C1 segment of cervical spinal cord (tissue), 14 donors: ENCODE measurements at places on chromosomes 3 and 15.

DNA sequence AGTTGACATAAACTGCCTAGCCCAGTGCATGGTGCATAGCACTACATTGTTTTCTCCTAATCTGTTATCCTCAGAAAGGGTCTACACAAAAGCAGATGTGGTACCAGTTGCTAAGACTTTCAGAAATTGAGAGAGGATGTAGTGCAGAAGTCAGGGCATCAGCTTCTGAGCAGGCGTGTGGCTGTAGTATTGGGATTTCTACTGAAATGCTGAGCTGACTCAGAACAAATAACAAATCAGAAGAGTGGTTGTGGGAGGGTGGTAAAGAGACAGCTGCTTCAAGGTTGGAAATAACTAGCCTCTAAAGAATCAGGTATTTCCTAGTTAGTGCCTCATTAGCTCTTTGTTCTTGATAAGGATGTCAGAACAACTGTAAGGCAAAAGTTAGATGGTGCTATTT, 161.3 kb downstream of the AKAP13 start:
- no peak for DNase-seq

- no peak for DNase-seq
Measured at GRCh38 chr3:165336786-165337185, 140.6 kb upstream of the SLITRK3 start.

GRCh38 chr3:189406148-189406547, 225.0 kb upstream of the TP63 start:
- DNase-seq: no peak

DNA sequence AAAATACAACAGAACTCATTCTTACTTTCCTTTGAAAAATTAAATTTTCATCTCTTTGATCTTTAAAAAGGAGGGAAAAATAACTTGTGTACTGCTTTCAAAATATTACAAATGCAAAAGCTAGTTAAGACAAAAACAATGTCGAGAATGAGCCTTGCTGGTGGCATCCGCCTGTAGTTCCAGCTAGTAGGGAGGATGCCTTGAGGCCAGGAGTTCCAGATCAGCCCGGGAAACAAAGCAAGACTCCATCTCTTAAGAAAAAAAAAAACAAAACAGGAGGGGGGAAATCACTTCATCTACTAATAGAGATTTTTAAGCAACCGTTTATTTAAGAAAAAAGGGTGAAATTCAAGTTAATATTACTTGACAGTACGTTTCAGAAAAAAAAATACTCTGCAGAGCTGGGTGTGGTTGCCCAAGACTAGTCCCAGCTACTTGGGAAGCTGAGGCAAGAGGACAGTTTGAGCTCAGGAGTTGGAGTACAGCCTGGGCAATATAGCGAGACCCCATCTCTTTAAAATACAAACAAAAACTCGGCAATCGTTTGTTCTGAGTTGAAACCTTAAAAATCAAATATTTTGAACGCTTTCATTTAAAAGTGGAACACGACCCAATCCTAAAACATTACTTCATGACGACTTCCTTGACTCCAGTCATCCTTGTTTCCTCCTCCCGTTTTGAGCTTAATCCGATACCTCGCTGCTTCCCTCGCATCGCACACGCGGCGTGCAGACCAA, 1.2 kb downstream of the KPNA1 start:
- DNase-seq: no peak

DNA sequence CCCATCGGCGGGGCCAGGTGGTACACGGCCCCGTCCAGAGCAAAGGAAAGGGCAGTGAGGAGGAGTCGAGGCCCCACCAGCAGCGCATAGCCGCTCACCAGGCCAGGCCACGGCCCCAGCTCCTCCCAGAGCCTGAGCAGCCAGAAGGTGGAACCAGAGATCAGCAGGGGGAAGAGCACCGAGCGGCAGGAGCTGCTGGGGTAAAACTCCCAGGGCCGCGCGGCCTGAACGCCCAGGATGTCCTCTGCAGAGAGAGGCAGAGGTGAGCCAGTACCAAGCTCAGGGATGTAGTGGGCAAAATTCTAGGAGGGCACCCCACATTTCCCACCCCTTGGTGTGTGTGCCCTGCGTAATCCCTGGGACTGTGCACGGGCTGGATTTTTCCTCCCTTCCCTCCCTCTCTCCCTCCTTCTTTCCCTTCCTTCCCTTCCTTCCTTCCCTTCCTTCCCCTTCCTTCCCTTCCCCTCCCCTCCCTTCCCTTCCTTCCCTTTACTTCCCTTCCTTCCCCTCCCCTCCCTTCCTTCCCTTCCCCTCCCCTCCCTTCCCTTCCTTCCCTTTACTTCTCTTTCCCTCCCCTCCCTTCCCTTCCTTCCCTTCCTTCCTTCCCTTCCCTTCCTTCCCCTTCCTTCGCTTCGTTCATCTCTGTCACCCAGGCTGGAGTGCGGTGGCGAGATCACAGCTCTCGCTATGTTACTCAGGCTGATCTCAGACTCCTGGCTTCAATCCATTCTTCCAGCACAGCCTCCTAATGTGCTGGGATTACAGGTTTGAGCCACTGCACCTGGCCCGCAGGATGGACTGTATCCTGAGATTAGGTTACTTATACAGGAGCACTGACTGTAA, 6.3 kb upstream of the NCBP2 start:
- DNase-seq: no peak

DNA sequence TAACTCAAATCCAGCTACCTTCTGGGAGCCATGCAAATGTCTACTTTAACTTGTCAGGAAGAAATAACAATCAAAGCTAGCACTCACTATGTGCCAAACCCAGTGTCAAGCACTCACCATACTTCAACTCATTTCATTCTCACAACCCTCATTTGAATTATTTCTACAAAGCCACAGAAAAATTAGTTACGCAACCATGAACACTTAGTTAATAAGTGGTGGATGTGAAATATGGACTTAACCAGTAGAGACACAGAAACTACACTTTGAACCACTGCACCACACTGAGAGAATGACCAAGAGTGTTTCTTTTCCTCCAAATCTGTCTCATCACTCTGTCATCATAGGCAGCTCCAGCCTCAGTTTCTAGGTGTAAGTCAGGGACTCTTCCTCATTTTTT, 91.0 kb upstream of the MBNL1 start:
- DNase-seq: no peak

- DNase-seq: no peak
Measured at GRCh38 chr3:71754610-71755253, 1.1 kb downstream of the GPR27 start.

DNA sequence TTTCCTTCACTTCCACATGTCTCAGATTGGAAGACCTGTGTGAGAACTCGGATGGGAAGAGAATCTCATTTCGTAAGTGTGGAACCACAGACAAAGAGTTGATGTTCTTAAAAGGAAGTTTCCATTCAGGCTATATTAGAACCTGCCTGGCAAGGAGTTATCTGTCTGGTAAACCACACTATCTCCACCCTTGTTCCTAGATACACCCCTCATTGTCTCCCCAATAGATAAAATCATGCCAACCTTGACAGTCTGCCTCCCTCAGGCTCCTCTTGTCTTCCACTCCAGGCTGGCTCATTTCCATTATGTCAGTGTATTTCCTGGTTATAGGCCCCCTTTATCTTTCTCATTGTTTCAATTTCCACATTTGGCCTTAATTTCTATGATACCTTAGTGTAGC, 89.2 kb downstream of the TMEM108 start:
- no peak for DNase-seq

- no peak for DNase-seq
Measured at GRCh38 chr3:45261333-45262110, 35.4 kb upstream of the TMEM158 start.

DNA sequence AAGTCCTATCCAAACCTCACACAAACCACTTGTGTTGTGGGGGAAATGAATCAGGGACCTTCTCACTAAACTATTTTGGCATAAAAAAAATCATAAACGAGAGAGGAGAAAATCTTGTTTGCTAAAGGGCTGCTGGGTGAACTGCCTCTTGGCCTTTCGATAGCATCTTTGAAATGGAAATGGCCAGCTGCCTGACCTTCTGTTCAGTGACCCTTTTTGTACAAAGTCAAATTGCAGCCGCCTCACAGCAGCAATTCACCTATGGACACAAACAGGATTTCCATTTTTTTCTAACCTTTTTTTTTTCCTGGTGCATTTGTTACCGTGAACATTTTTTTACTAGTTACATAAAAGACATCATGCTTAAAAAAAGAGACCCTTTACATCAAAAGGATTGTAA, 89.0 kb upstream of the ONECUT1 start:
- DNase-seq: no peak

- DNase-seq: no peak
Measured at GRCh38 chr3:190747571-190747970, 114.9 kb downstream of the GMNC start.

DNA sequence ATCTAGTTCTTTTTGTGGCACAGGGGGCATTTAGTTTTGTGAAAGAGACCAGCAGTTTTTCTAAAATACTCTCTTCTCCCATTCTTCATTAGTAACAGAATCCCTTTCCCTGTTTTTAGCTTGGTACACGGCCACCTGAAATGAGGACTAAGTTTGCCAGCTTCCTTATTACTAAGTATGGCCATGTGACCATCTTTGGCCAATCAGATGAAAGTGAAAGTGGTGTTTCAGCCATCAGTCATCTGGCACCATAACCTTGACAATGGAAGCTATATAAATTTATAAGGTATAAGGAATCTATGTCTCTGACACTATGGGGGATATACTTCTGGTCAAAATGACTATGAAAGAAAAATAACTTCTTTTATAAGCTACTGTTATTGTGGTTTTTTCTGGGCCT, 570.4 kb downstream of the AGBL1 start:
- DNase-seq: no peak

DNA sequence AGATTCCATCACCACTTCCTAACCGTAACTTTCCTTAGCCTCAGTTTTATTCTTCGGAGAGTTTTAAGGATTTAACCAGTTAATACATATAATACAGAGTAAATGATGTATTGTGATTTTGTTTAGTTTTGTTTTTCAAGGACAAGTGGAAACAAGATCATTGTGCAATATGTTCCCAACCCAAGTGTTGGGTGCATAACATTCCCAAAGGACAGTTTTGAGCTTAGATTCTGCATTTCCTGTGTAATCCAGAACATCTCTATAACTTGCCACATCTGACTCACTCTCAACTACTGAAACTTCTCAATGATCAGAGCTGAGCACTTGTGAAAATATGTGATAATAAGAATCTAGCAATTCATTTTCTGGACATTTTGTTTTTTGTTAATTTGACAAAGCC, 466.1 kb upstream of the PPP2R3A start:
- DNase-seq: no peak

DNA sequence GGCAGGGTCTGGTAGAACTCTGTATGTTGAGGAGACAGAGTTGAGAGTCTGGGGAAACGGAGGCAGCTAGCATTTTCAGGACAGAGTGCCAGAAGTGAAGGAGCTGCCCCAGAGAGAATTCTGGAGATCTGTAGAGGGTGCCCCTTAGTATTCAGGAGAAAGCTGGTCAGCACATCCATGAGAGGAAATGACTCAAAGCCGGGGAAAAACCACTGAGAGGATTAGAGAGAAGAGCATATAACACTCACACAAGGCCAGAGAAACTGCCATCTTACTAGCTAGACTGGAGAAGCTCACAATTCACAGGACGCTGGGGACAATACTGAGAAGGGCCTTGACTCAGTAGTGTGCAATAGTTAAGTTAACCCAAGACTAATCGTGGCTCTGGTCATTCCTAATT, 75.7 kb upstream of the DPPA4 start:
- DNase-seq: no peak

GRCh38 chr3:116950301-116951055, 240.9 kb downstream of the TUSC7 start:
- DNase-seq: no peak

DNA sequence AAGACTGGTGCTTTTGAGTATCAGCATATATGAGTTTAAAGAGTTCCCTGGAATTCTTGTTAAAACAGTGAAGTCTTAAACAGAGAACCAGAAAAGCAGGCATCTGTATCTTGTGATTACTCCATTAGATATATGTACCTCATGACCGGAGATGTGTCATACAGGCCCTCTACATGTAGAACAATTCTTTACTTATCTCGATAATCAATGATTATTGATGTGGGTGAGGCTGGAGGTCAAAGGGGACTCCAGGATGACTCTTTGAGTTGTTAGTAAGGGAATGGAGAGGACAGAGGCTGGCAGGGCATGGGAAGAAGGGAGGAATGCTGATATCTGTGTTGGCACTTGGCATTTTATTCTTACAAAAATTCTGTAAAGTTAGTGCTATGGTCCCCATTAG, 155.7 kb downstream of the GAP43 start:
- DNase-seq: no peak

DNA sequence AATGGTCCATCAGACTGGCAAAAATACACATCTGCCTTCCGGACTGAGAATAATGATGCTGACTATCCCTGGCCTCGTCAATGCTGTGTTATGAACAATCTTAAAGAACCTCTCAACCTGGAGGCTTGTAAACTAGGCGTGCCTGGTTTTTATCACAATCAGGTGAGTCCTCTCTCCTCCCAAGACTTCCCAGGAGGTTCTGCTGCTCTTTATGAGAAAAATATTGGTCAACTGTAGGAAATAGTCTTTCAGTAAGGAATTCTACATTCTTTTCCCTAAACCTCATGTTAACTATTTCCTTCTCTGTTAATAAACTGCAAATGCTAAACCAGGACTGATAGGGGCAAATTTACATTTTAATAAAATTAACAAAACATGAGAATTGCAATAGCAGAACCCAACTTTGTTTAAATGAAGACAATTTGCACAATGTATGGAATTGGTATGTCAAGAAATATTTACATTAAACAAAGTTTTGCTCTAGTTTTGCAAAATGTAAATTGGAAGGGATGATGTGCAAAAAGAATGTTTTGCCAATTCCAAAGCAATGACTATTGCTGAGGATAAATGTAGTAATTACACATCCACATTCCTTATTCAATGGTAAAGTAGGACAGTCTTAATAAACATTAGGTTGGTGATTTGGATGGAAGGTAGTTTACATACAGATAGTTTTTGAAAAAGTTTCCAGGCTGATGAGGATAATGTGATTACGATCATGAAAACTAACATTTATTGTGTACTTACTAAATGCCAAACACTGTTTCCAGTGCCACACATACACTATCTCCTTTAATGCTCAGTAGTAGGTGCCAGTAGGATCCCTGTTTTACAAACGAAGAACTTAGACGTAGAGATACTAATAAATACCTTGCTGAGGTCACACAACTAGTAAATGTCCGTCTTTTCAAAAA, 21.1 kb downstream of the UPK1B start:
- DNase-seq: no peak
